ENCODE measurements at places on chromosomes 13 and 19. TPM values are rescaled to one million over a fixed set of nuclear protein-coding genes. Genes with fewer than 3 reads are reported as not detected.

Gene FAM124A
- 6.8 TPM for total RNA-seq

Gene ZFR2
- total RNA-seq: 9.0 TPM

GRCh38 chr13:60329221-60329923 is 67.6 kb upstream of the TDRD3 start:
- no peaks in the 10 kb centered on the region for H3K4me1 ChIP-seq
- no peaks in the 10 kb centered on the region for H3K36me3 ChIP-seq
- no peak overlapping the region for H3K27ac ChIP-seq
- no peaks in the 10 kb centered on the region for H3K27me3 ChIP-seq
- peak; percentile 77 for DNase-seq
- no peak overlapping the region for H3K4me3 ChIP-seq

- H3K27ac ChIP-seq: no peak overlapping the region
- H3K4me1 ChIP-seq: peaks cover 42% of the 10 kb centered on the region
- no peaks in the 10 kb centered on the region for H3K27me3 ChIP-seq
- peaks cover 32% of the 10 kb centered on the region for H3K36me3 ChIP-seq
- no peak overlapping the region for H3K4me3 ChIP-seq
Observed at GRCh38 chr19:13120817-13121216, 2.8 kb downstream of the NACC1 start.

DNA sequence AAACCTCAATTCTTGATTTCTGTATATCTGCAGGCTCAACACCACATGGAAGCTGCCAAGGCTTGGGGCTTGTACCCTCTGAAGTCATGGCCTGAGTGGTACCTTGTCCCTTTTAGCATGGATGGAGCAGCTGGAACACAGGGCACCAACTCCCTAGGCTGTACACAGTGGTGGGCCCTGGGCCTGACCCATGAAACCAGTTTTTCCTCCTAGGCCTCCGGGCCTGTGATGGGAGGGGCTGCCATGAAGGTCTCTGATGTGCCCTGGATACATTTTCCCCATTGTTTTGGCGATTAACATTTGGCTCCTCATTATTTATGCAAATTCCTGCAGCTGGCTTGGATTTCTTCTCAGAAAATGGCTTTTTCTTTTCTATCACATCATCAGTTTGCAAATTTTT is 131.6 kb downstream of the NDFIP2 start:
- H3K36me3 ChIP-seq: no peaks in the 10 kb centered on the region
- no peak overlapping the region for H3K27ac ChIP-seq
- no peaks in the 10 kb centered on the region for H3K27me3 ChIP-seq
- no peaks in the 10 kb centered on the region for H3K4me1 ChIP-seq
- no peak overlapping the region for H3K4me3 ChIP-seq

GRCh38 chr13:42751693-42752092 is 29.7 kb upstream of the FAM216B start:
- H3K27me3 ChIP-seq: no peaks in the 10 kb centered on the region
- no peaks in the 10 kb centered on the region for H3K36me3 ChIP-seq

- H3K4me3 ChIP-seq: no peak overlapping the region
- H3K4me1 ChIP-seq: no peaks in the 10 kb centered on the region
- H3K27me3 ChIP-seq: peaks cover 14% of the 10 kb centered on the region
- H3K27ac ChIP-seq: no peak overlapping the region
Observed at GRCh38 chr19:14673088-14673487, 1.6 kb downstream of the ADGRE3 start.

GRCh38 chr13:112670864-112671263 is 19.0 kb upstream of the ATP11A start:
- no peaks in the 10 kb centered on the region for H3K36me3 ChIP-seq
- H3K4me1 ChIP-seq: no peaks in the 10 kb centered on the region
- H3K27me3 ChIP-seq: no peaks in the 10 kb centered on the region

- H3K27ac ChIP-seq: no peak overlapping the region
- DNase-seq: no peak
- H3K27me3 ChIP-seq: no peaks in the 10 kb centered on the region
- H3K4me1 ChIP-seq: no peaks in the 10 kb centered on the region
Observed at GRCh38 chr13:41915081-41915480, 45.8 kb downstream of the VWA8 start.

- H3K27me3 ChIP-seq: no peaks in the 10 kb centered on the region
- H3K4me3 ChIP-seq: no peak overlapping the region
- peaks cover 13% of the 10 kb centered on the region for H3K4me1 ChIP-seq
- DNase-seq: no peak
- H3K36me3 ChIP-seq: peaks cover 10% of the 10 kb centered on the region
Observed at GRCh38 chr13:45413826-45414307, 4.3 kb downstream of the SLC25A30 start.

GRCh38 chr13:113196970-113197737 is 11.3 kb downstream of the PCID2 start:
- no peak overlapping the region for H3K4me3 ChIP-seq

DNA sequence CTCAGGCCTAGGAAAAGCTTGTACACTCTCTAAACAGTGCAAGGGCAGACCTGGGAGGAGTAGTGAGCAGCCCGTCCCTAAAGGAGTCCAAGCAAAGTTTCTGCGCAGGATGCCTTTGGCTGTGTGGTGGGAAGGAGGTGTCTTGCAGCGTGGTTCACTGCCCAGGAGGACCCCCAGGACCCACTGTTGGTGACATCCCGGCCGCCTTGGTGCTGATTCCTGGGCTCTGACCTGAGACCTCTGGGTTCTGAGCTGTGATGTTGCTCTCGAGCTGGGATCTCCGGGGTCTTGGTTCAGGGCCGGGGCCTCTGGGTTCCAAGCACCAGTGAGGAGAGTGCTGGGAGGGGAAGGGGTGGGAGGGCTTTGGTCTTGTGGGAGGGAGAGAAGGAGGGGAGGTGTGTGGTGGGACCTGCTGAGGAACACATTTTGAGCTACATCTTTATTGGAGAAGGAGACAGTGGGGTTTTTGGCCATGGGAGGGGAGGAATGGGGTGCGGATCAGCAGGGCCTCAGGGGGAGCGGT is 4.1 kb downstream of the PGLYRP1 start:
- peaks cover 59% of the 10 kb centered on the region for H3K36me3 ChIP-seq
- no peak for DNase-seq
- H3K27ac ChIP-seq: no peak overlapping the region
- H3K27me3 ChIP-seq: peaks cover 38% of the 10 kb centered on the region
- H3K4me3 ChIP-seq: no peak overlapping the region
